MV-4-11 (cell line): ENCODE measurements at places on chromosomes 11 and 22.
A peak's percentile ranks its signal among the peaks of the same experiment; 100 is the strongest.

- DNase-seq = peak; percentile 10
Measured at GRCh38 chr11:46049325-46049897, 71.8 kb downstream of the PHF21A start.

DNA sequence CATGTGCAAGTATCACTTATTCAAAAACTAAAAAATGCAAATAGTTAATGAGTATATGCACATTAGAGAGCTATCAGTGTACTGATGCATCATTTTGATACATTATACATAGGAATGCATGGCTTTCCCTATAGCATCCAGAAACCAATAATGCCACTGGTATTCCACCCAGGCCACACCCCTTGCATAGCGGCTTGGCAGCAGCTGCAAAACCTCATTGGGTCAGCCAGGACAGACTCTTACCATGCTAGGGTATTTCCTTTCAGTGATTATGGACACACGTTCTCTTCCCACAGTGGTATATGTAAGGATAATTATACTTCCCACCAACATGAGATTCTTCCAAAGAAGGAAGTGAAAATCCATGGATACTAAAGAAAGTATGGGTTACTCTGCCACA is 145.9 kb upstream of the PITPNB start:
- DNase-seq = no peak

DNA sequence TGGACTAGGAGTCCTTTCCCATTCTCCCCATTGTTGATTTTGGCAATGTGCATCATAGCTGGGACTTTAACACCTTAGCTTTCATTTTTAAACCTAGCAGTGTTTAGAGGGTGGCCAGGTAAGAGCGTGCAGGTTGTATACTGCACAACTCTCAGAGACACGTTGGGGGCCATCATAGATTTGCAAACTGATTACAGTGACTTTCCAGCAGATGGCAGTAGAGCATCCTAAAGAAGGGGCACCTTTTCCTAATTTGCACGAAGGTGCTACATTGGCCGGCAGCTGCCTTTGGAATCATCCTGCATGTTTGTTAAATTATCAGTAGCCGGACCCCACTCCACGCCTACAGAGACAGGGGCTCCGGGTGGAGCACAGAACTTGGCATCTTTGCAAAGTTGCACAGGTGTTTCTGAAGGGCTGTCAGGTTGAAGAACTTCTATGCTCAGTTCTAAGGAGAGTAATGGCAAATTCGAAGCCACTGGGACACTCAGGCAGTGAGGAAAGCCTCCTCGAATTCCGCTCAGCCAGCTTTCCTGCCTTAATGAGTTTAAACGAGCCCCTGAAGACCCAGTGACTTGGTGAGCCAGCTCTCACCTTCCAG is 7.7 kb downstream of the LHFPL7 start:
- DNase-seq = no peak

GRCh38 chr11:95229199-95229992 is 1.6 kb downstream of the SESN3 start:
- no peak for DNase-seq

GRCh38 chr22:47332246-47332980 is 570.0 kb downstream of the TBC1D22A start:
- no peak for DNase-seq

DNA sequence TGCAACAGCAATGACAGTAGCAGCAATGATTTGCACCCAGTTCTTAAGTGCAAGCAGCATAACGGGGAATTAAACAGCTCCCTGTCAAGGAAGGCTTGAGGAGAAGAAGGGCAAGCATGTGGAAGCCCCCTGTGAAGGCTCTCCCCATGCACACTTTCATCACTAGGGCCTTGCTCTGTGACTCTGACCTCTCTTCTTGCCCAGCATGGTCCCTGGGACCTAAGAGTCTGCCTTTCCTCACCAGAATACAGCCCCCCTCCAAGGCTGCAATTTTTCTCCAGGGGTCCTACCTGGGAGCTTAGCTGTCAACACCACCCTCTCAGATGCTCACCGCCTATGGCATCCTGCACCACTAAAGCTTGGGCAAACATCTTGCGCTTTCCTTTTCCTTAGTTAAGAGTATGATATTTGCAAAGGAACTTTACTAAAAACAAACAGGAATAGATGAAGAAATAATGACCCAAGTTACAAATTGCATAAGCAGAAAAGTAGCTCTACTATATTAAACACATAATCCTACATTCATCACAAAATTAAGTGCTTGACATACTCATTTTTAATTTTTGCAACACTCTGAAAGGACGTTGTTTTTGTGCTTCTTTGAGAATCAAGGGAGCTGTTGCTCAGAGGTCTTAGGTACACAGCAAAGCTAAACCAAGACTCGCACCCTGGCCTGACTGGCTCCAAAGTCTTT is 187.6 kb downstream of the ADAMTS15 start:
- no peak for DNase-seq

DNA sequence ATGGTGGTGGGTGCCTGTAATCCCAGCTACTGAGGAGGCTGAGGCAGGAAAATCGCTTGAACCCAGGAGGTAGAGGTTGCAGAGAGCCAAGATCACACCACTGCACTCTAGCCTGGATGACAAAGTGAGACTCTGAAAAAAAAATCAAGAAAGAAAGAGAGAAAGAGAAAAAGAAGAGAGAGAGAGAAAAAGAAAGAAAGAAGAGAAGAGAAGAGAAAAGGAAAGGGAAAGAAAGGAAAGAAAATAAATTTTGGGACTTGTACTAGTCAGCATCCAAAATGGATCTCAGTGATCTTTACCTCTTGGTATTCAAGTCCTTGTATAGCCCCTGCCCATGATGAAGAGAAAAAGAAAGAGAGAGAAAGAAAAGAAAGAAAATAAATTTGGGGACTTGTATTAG is 22.2 kb upstream of the PICALM start:
- DNase-seq = no peak

DNA sequence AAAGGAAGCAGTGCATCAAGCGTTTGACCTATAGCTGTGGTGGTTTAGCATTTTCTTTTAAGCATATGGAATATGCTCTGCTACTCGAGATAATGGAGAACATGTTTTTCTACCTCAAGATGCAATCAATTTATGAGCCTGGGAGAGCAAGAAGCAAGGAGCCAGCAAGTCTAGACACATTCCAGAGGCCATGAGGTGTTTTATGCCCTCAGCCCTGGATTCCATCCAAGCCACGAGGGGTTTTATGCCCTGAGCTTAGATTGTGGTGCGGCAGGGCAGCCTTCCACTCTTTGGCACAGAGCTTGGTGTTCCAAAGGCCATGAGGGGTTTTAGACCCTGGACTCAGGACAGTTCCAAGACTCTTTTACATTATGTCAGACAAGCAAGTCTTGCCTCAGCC is 11.7 kb upstream of the DNAJB13 start:
- DNase-seq = no peak

DNA sequence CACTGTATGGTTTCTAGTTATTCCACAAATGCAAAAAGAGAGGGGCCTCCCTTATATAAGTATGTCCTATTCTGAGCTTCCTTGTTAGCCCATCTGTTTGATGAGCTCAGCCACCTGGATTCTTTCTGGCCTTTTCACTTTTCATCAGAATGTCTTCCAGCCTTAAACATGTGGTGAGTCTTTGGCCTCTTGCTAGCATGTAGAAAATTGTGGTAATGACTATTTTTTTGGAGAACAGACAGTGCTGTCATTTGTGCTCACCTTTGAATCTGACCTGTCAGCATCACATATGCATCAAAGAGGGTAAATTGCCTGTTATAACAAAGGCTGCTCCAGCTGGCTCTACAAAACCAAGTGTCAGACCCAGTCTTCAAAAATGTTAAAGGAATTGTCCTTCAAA is 558.7 kb downstream of the RAB38 start:
- no peak for DNase-seq

DNA sequence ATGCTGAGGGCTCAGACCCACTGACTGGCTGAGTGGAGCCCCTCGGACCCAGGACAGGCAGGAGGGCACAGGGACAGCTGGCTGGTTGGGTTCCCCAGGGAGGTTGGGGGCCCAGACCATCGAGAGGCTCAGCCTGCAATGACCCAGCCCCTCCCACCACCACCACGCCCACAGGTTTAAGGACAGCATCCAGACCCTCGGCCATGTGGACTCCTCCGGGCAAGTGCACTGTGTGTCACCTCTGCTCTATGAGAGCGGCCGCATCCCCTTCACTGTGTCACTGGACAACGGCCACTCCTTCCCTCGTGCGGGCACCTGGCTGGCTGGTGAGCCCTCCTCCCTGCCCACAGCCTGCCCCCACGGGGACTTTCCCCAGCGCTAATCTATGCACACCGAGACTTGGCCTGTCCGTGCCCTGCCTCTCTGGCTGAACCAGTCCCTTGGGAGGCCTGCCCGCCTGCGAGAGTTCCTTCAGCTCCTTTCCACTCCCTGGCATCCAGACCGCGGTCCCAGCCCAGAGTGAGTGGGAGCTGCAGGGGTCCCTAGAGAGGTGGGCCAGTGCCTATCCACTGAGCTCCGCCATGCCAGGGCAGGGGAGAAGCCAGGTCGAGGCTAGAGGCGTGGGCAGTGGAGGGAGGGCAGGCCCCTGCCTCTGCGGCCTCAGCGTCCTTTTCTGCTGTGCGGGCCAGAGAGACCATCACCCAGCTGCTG is 2.2 kb downstream of the SUSD2 start:
- DNase-seq = no peak

DNA sequence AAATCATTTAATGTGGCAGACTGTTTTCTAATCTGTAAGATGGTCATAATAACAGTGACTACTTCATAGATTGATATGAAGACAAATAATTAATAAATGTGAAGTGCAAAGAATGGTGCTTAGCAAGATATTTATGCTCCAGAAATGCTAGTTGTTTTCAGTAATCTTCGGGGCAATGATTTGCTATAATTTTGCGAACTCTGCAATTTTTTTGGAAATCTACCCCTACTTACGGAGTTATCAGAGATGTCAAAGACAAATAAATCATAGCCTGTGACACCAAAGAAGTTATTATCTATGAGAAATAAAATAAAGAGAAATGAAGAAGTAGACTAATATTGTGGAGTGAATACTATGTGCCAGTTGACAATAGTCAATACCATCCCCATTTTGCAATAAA is 634.1 kb upstream of the LRRC4C start:
- no peak for DNase-seq

- peak; percentile 28 for DNase-seq
Measured at GRCh38 chr11:102983486-102983885, 28.0 kb upstream of the MMP13 start.

DNA sequence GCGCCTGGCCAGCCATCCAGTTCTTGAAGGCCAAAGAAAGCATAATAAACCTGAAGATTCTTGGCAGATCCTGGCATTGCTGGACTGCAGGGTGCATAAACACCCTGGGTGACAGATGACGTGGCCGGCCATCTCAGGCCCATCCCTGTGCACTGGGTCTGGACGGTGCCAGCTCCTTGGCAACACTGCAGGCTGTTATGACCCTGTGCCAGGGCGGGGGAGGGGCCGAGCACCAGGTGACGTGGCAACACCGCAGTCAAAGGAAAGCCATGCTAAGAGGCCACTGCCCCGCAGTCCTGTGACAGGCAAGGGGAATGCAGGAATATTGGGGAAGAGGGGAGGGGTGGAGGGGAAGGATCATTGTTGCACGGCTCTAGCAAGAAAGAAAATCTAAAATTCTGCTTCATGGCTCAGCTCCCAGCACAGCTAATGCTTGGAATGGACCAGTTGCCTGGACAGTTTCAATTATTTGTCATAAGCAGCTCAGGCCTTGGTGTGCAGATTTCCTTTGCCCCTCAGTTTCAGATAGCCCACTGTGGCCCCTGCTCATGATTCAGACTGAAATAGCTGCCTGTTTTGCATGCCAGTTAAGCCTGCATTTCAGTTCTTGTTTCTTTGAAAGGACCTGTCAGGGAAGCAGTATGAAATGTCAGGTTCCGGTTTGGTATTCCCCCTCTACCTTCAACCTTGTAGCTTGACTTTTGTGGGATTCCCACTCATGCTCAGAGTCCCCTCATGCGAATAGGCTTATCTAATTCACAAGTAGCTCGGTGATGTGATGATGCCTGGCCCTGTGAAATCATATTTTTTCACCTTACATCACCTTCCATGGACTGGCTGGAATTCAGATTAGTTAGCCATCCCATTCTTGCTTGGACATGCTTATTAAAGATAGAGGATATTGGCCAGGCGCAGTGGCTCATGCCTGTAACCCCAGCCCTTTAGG is 29.7 kb upstream of the DDX6 start:
- DNase-seq = peak; percentile 44

DNA sequence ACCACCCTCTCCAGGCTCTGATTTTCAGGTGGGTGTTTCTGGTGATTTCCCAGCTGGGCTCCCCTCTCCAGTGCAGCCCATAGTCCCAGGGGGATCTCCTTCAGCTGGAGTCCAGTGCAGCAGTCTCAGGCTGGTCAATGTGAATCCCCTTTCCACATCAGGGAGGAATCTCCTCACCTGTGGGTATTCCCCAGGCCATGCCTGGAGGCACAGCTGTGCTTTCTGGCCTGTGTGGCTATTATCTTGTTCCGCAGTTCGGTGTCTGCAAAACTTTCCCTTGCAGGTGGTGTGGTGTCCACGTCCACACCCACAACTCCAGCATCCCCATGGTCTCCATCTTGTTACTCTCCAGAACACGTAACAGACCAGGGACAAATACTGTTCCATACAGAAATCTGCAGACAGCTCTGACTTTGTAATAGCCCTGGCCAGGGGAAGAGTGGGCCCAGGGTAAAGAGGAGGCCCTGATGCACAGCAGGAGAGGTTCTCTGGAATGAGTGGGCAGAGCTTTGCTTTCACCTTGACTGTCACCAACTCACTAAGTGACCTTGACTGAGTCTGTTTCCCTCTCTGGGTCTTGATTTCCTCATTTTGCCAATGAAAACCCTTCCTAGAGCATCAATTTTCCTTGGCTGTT is 183.2 kb downstream of the CSNK2A3 start:
- DNase-seq = no peak

DNA sequence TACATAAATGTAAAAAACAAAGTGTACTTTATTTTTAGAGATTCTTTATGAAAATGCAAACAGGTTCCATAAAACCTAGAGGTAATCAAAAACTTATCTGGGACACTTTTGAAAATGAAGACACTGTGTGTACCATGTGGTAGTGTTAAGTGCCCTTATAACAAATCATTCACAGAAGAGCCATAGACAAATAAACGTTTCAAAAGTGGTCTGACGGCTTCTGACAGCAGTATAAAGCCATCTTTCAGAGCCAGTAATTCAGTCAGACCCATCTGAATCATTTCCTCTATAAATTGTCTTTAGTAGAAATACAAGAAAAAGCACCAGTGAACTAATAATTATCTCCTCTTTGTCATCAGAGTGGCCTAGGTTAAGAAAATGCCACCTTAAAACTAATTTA is 100.0 kb downstream of the PAX6 start:
- no peak for DNase-seq

- DNase-seq = no peak
Measured at GRCh38 chr11:17287058-17287457, 10.5 kb downstream of the NUCB2 start.

GRCh38 chr11:47560426-47560825 is 5.0 kb upstream of the PTPMT1 start:
- peak; percentile 67 for DNase-seq
